ENCODE measurements at places on chromosomes 12 and 14.
A peak's percentile ranks its signal among the peaks of the same experiment; 100 is the strongest.

DNA sequence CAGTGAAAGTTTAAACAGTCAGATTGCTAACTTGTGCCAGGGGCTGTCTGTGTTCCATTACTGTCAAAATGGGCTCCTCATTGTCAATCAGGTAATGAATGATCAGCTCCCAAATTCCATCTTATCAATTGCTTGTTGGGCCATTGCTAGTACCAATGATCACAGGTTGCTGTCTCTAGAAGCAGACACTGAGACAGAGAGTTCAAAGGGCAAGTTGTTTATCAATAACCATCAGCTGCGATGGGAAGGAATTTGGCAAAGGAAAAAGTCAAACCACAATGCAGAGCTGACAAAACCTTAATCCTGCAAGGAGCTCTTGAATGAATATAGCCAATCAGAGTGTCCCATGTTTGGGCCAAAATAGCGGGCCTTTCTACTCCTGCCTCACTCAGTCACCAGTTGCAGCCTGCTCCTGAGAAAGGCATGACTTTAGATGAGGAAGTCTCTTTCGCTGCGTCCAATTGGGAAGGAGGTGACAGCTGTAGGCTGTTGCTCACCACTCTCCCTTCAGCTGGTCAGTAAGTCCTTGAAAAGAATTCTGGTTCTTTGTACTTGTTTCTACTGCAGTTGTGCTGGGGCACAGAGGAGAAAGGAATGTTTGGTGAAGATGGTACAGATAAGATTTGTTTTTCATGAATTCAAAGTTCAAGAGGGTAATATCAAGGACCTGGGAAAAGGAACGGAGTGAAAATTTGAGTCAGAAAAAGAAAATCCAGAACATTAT lies 179.2 kb upstream of the PDE3A start:
- DNase-seq = no peak

DNA sequence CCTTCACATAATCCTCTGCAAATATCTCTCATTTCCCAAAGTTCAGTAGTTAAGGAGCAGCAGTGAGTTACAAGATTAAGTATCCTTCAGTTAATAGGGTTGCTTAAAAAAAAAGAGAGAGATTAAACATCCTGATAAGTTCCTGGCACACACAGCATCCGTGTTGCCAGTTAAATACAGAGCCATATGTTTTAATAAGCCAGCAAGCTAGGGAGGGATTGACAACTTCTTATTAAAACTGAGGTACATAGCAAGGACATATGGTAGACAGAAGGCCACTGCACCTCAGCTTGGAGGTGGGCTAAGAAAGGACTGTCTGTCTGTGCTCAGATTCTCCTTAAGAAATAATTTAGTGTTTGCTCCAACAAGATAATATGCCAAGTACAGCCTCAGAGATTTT lies 9.6 kb upstream of the TMEM30B start:
- no peak for DNase-seq

DNA sequence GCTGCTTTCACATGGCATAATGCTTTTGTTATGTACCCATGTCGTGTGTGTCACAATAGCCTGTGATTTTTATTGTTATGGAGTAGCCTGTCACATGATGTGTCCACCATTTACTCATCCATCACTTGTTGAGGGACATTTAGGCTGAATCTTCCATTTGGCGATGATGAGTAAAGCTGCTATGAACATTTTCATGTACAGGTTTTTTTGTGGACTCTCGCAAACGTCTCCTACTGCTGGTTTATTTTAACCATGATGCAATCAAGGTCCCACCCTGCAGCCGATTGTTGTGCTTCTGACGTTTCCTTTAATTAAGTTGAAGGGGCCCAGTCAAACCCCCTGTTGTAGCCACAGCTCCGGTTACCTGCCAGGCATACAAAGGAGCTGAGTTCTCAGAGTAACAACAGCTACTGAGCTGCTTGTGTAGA lies 63.2 kb downstream of the ZNF664 start:
- DNase-seq = no peak

DNA sequence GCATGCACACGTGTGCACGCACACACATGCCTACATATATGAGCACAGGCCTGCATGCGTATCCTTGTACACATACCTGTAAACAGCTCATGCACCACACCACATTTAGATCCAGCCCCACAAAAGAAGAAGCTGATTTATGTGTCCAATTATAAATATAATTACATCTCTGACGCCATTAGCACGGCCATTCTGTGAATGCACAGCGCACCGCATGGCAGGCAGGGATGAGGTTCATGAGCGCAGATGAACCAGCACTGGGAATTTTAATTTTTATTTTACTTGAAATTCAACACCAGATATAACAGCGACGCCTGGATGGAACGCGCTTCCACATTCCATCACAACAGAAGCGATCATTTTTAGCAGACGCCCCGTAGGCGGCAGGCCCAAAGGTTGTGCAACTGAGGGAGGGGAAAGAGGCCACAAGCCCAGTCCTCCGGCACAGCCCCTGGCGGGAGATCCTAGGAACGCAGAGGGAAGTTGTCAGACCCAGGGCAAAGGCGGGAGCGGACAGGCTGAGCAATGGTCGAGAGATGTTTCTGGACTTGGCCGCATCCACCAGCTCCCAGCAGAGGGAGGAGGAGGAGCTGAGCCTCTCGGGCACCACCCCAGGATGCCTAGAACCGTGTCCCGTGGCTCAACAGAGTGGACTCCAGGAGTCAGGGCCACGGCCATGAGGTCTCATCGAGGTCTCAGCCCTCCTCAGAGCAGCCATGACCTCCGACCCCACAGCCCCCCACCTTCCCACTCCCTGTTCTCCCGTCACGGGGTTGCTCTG lies 37.9 kb upstream of the GALNT9 start:
- no peak for DNase-seq

- DNase-seq = no peak
Measured at GRCh38 chr14:100765991-100766390, 39.3 kb downstream of the DLK1 start.

GRCh38 chr12:57518920-57519795 lies 1.2 kb downstream of the DDIT3 start:
- no peak for DNase-seq

GRCh38 chr14:20652996-20653975 lies 11.8 kb upstream of the OR6S1 start:
- DNase-seq = peak; percentile 80

DNA sequence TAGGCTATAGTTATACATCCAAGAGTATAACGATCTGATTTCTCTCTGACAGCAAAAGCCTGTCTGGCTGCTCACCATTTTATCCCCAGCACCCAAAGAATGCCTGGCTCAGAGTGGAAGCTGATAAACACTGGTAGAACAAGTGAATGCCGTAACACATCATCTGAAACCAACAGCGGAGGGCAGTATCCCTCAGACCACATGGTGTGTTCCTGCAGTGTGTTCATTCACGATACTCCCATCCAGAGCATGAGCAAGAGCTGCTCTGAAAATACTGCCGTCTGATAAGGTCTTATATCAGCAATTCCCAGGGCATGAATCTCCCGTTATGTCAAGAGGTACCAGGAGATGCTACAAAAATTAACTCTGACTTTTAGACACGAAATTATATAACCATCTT lies 95.9 kb downstream of the TTC7B start:
- DNase-seq = no peak

DNA sequence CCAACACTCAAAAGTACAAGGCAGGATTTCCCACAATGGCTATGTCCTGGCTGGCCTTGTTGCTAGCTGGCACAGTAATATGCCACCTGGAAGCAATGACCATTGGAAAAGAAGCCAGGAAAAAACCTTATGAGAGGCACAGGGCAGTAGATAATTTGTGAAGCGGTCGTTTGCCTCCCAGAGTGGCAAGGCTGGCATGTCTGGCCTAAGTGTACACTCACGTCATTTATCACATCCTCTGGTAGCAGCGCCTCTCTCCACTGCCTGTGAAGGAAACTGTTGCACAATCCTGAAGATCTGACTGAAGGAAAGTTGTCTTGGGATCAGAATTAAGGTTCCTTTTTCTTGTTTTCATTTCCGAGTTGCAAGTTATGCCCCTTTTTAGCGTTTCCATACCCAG lies 408.5 kb downstream of the ZFP36L1 start:
- DNase-seq = no peak

DNA sequence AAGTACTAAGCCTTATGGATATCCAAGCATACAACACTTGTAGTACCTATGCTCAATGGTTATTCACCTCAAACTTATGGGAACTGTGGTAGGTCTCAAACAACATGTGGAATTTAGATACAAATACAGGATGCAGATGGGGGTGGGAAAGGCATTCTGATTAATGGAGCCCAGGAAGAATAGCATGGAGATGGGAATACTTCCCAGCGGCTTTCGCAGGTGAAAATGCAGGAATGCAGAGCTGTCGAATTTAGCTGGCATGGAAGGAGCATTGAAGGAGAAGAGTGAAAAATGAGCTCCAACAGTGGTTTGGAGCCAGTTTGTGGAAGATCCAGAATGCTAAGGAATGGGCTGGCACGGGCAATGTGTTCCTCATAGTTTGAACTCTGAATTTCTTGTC lies 89.9 kb downstream of the NKX2-1 start:
- no peak for DNase-seq

DNA sequence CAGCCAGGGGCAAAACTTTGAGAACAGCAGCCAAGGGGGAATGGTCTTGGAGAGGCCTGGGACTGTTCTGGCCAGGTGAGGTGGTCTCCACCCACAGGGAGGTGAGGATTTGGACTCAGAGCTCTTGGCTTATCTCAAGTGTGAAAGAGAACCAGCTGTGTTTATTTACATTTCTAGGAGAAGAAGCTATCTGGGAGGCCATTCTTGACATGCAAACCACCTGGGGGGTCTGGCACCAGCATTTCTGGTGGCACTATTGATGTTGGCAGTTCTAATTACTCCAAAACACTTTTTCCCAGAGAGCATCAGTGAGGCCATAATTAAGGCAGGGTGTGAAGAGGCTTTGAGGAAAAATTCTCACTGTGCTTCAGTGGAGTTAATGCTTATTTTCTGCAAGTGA lies 95.1 kb downstream of the CAND1 start:
- DNase-seq = no peak

DNA sequence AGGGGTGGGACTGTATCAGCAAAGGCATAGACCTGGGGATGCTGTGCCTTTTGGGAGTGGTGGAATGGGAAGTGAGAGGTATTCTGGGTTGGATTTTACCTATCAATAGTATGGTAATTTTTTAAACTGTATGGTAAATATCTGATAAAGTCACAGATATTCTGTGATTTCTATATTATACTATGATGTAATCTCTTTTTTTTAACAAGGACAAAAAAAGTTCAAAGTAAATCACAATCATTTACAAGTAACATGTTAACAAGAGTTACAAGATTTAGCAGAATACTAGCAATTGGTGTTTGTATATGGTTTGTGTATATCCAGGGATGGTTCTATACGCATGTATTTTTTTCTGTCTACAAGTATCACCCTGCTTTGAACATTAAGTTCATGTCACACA lies 56.0 kb downstream of the BMAL2 start:
- no peak for DNase-seq

DNA sequence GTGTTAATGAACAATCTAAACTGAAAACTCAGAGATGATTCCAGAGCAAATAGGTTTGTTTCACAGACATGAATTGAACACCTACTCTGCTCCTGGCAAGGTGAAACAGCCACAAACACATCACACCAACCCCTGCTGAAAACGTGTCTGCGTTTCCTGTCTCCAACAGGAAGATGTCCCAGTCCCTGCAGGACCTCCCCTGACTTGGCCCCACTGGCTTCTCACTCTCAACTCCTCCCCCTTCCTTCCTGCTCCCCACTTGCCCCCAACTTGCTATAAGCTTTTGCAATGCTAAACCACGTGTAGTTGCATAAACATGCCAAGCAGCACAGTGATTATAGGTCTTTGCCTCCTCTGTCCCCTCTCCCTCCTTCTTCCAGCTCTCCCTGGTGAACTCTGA lies 567.6 kb downstream of the BCL11B start:
- DNase-seq = no peak

GRCh38 chr14:92577321-92577742 lies 63.8 kb downstream of the RIN3 start:
- no peak for DNase-seq

- no peak for DNase-seq
Measured at GRCh38 chr12:117890137-117890536, 78.7 kb downstream of the KSR2 start.

- DNase-seq = no peak
Measured at GRCh38 chr14:86442135-86442534, 912.2 kb downstream of the FLRT2 start.

GRCh38 chr14:94175011-94175745 lies 1.1 kb downstream of the PPP4R4 start:
- no peak for DNase-seq

DNA sequence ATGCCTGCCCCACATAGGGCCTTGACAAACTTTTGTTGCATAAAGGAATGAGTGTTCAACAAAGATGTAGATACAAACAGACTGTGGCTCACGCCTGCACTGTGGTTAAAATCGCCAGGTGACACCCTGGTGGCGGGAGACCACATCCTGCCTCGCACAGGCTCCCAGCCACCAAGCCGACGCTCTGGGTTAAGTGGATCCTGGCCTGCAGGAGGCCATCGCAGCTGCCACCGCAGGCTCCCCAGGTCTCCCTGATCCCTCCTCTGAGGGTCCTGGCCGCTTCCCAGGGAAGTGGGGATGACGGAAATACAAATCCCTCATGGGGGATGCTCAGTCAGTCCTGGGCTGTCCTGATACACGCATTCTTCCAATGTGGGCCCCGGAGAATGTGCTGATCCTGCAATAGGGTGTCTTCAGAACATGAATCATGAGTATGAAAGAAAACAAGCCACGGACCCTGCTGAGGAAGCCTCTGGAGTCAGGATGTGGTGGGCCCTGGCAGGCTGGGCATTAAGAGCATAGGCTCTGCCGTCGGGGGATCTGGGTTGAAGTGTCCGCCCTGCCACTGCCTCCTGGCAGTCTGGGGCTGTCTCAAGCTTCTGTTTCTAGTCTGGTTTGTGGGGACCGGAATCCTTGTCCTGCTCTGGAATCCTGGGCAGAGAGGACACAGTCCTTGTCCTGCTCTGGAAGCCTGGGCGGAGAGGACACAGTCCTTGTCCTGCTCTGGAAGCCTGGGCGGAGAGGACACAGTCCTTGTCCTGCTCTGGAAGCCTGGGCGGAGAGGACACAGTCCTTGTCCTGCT lies 53.5 kb upstream of the BEGAIN start:
- peak; percentile 59 for DNase-seq

DNA sequence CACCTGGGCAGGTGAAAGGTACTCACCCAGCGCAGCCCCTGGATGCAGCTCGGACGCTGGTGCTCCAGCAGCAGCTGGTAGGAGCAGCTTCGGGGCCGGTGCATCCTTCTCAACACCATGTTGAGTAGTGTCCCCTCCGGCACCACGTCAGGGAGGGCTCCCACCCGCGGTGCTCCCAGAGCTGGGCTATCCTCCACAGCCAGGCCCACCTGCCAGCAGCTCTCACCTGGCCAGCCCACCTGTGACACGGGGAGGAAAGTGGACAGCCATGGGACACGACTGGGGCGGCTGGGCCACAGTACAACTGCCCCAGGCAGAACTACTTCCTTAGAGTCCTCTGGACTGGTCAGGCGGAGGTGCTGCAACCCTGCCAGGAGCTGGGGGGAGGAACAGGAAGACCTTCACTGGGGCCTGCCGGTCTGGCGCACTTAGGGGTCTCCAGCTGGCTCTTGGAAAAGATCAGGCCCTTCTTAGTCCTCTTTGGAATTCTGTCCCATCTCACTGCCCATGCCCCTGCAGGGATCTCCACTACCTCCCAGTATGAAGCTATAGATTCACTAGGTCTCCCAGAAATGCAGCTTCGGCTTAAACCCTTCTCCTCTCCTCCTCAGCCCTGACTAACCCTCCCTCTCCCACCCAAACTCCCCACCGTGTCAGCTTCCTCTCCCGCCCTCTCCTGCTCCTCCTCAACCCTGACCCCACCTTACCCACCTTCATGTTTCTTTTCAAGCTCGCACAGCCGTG lies 668 bp downstream of the RAPGEF3 start:
- DNase-seq = no peak

- DNase-seq = no peak
Measured at GRCh38 chr14:69050240-69051184, 71.4 kb upstream of the ACTN1 start.

GRCh38 chr14:20632448-20632830 lies 9.1 kb downstream of the OR6S1 start:
- no peak for DNase-seq

All from stimulated activated CD4-positive, alpha-beta T cell treated with anti-CD3 and anti-CD28 coated beads, Interleukin-12 subunit alpha, Interleukin-12 subunit beta, amount 100 ng/mL, for 48 hours (primary cell).